Mesangial cell (primary cell): ENCODE measurements at places on chromosomes 2 and 18. TPM values are rescaled to one million over a fixed set of nuclear protein-coding genes. Genes with fewer than 3 reads are reported as not detected.

Gene SPDYA
- not detected in 2 replicates for total RNA-seq

Gene PLEKHH2
- total RNA-seq = 2.8 and 8.2 TPM in 2 replicates

Gene CASP8
- 5.7 and 8.8 TPM in 2 replicates for total RNA-seq

Gene PROC
- 0.16 and 2.3 TPM in 2 replicates for total RNA-seq

Gene TMEM37
- total RNA-seq = 1.6 and 12.9 TPM in 2 replicates

Gene IL1R1
- total RNA-seq = 10.3 and 36.4 TPM in 2 replicates

Gene C18orf32
- 25.6 and 34.2 TPM in 2 replicates for total RNA-seq

Gene SLC16A14
- 0.81 and 1.6 TPM in 2 replicates for total RNA-seq

Gene UCN
- total RNA-seq = 0.65 and 0.76 TPM in 2 replicates

Gene CRYGC
- not detected in 2 replicates for total RNA-seq

Gene TMEM178A
- 4.4 and 12.5 TPM in 2 replicates for total RNA-seq

Gene ANKRD30B
- under 0.01 TPM in 1 of 2 replicates, not detected in the other for total RNA-seq

Gene TM4SF20
- total RNA-seq = not detected in 2 replicates

Gene IL1RN
- not detected in 2 replicates for total RNA-seq

Gene PRKAG3
- total RNA-seq = not detected in 2 replicates

Gene CYP26B1
- total RNA-seq = under 0.01 and 0.51 TPM in 2 replicates

Gene NEUROD1
- total RNA-seq = not detected in 2 replicates

Gene TLX2
- not detected in 2 replicates for total RNA-seq

Gene RPRM
- 0.13 TPM in 1 of 2 replicates, not detected in the other for total RNA-seq

Gene LAMA1
- total RNA-seq = 14.3 and 17.5 TPM in 2 replicates

Gene C1QL2
- not detected in 2 replicates for total RNA-seq

Gene RAB6C
- not detected in 2 replicates for total RNA-seq

Gene WDSUB1
- total RNA-seq = 2.1 and 4.2 TPM in 2 replicates

Gene RNF149
- total RNA-seq = 23.8 and 39.4 TPM in 2 replicates

Gene CDH7
- not detected in 2 replicates for total RNA-seq

Gene BBS5
- 3.6 and 4.4 TPM in 2 replicates for total RNA-seq

Gene ABCB11
- total RNA-seq = not detected in 2 replicates

Gene ACSL3
- total RNA-seq = 58.8 and 110 TPM in 2 replicates

Gene EPB41L3
- total RNA-seq = 15.0 and 25.4 TPM in 2 replicates

Gene REEP1
- total RNA-seq = 0.51 and 2.6 TPM in 2 replicates

Gene NIFK
- total RNA-seq = 20.0 and 21.5 TPM in 2 replicates

Gene DIPK1C
- 0.13 TPM in 1 of 2 replicates, not detected in the other for total RNA-seq

Gene ATP5F1A
- total RNA-seq = 429 and 441 TPM in 2 replicates

Gene C2orf66
- total RNA-seq = under 0.01 TPM in 1 of 2 replicates, not detected in the other

Gene RNF103
- total RNA-seq = 9.3 and 20.0 TPM in 2 replicates

Gene LRRC30
- not detected in 2 replicates for total RNA-seq

Gene CNTNAP5
- total RNA-seq = not detected in 2 replicates

Gene B3GNT7
- total RNA-seq = 7.0 and 9.9 TPM in 2 replicates

Gene AQP12A
- not detected in 2 replicates for total RNA-seq

Gene COL3A1
- total RNA-seq = 123 and 540 TPM in 2 replicates
